ENCODE measurements at places on chromosomes 5 and 9.

- DNase-seq: no peak
Measured at GRCh38 chr9:124285903-124286291, 28.1 kb downstream of the NEK6 start.

DNA sequence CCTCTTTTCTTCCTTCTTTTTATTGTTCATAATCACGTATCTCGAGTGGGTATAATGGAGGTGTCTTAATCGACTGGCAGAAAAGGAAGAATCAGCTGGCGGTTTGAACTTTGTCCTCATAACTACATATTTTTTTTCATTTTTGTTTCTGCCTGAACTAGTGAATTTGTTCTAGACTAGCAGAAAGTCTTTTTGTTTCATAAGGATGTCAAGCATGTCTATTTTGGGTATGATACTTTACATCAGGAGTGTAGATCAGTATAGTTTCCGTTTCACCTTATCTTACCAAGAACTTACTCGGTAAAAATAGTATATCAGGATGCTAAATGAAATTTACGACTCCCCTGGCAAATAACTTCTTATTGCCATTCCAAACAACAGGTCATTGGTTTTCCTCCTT, 278.9 kb downstream of the CHSY3 start:
- DNase-seq: no peak

GRCh38 chr5:56011835-56012234, 17.1 kb upstream of the IL6ST start:
- DNase-seq: no peak

DNA sequence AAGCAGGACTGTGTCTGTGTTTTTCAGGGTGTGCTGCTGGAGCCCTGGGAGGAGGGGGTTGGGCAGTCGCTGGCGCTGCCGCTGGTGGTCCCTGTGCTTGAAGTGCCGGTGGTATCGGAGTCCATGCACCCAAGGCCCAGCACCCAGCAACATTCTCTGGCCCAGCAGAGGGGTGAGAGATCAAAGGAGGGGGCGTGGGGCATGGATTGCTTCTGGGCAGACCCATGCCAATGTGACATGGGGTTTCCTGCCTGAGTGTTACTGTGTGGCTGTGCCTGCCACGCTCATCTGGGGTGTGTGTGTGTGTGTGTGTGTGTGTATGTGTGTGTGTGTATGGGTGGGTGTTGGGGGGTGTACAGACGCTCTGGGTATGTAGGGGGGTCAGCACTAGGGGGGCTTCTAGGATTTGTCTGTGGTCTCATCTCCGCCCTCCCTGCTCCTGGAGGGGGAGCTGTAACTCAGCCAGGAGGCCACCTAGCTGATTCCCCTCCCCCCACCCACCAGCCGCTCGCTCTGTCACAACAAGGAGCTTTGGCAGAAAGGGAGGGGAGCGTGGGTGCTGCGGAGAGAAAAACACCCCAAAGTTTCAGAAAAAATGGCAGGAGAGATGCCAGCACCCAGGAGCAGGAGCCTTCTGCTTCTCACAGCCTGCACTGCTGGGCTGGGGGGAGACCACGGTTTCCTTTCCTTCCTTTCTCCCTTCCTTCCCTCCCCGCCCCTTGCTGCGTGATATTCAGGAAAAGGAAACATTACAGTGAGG, 35.9 kb upstream of the HSPA9 start:
- no peak for DNase-seq

- DNase-seq: no peak
Measured at GRCh38 chr5:38473008-38473407, 83.4 kb downstream of the LIFR start.

GRCh38 chr9:93599571-93600403, 23.4 kb downstream of the PHF2 start:
- no peak for DNase-seq

GRCh38 chr9:88816141-88816540, 175.1 kb upstream of the S1PR3 start:
- DNase-seq: no peak

DNA sequence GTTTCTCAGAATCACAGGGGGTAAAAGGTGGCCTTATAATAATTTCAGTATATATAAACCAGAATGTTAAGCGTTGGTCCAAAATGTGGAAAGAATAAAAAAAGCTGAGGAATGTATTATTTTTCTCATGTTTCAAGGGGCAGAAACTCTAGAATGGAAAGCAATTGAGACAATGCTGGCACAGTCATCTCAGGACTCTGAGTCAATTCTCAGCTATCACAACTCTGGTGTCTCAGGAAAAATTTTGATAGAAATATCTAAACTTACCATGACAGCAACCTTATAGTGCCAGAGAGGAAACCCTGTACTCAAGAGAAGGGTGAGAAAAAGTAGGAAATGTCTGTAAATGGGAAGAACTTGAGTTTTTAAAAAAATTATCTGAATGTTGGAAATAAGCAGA, 1189.4 kb upstream of the NUDT12 start:
- DNase-seq: no peak

DNA sequence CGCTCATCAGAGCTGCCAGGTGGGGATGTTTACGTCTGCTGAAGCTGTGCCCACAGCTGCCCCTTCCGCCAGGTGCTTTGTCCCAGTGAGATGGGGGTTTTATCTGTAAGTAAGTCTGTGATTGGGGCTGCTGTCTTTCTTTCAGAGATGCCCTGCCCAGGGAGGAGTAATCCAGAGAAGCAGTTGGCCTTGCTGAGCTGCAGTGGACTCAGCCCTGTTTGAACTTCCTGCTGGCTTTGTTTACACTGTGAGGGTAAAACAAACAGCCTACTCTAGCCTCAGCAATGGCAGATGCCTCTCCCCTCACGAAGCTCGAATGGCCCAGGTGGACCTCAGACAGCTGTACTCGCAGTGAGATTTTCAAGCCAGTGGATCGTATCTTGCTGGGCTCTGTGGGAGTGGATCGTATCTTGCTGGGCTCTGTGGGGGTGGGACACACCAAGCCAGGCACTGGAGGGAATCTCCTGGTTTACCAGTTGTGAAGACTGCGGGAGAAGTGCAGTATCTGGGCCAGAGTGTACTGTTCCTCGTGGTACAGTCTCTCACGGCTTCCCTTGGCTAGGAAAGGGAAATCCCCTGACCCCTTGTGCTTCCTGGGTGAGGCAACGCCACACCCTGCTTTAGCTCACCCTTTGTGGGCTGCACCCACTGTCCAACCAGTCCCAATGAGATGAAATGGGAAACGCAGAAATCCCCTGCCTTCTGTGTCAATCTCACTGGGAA, 530.1 kb upstream of the DMAC1 start:
- DNase-seq: no peak

GRCh38 chr5:3512361-3513095, 83.1 kb upstream of the IRX1 start:
- DNase-seq: no peak

DNA sequence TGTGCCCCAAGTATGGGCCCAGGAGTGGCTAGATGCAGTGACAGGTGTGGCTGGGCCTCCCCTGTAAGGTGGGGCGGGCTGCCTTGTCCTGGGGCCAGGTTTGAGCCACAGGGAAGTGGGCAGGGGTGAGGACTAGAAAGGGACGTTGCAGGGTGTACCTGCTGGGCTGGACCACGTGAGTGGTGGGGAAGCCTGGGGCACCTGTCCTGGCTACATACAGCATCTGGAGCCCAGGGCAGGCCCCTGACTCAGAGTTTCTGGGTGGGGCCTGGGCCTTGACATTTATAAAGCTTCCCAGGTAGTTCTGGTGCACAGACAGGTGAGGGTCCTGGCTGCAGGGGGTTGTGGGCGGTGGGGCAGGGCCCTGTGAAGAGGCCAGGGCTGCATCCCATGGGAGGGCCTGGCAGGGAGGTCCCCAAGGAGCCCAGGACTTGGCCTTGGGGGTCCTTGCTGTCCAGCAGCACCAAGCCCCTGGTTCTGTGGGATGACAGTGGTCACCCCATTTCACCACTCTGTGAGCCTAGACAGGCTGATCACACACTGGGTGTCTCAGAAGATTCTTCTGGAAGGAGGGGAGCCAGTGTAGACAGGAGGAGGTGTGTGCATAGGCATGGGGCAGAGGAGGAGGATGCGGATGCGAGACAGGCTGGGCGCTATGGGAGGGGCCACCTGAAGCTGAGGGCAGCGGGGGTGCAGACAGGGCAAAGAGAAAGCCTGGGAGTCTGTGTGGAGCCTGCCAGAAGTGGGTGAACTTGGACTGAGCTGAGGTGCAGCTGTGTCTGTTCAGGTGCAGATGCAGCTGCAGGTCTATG, 94.0 kb downstream of the PHF2 start:
- DNase-seq: no peak

DNA sequence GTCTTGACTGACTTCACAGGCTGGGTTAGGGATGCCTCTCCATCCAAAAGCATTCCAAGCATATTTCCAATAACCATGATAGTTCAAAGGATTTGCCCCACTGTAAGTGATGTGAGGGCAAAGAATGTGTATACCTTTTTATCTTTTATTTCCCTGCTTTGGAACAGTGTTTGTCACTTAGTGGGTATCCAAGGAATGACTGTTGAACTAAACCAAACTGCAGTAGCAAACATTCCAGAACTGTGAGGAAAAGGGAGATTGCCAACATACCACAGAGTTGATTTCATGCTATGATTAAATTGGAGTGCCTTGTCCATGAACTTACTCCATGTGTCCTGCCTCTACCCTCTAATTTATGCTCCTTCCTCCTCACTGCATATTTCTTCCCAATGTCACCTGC, 400.0 kb downstream of the KIAA0825 start:
- DNase-seq: no peak

GRCh38 chr9:68979538-68980314, 34.2 kb downstream of the PRKACG start:
- no peak for DNase-seq

DNA sequence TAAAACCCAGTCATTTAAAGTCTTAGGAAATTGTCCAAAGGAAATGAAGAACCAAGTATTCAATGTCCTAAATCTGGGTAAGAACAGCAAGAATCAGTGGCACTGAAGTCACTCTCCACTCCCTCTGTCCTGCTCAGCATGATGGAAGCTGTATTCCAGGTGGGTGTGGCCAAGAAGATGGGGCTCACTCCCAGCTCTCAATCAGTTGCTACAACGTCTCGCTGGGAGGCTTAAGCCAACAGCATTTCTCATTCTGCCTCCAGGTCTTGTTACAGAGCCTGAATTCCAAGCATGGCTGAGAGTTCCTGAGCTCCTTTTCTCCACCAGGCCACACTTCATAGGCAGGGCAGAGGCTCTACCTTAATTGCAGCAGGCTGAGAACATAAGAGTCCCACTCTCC, 41.2 kb upstream of the TRIO start:
- DNase-seq: no peak

All from stimulated activated CD8-positive, alpha-beta memory T cell treated with anti-CD3 and anti-CD28 coated beads, Interleukin-4, amount 100 ng/mL, for 1 hour (primary cell).